ENCODE measurements at places on chromosomes 5 and 9.

GRCh38 chr9:132114102-132114707, 34.5 kb upstream of the MED27 start:
- DNase-seq, result peak; percentile 27

DNA sequence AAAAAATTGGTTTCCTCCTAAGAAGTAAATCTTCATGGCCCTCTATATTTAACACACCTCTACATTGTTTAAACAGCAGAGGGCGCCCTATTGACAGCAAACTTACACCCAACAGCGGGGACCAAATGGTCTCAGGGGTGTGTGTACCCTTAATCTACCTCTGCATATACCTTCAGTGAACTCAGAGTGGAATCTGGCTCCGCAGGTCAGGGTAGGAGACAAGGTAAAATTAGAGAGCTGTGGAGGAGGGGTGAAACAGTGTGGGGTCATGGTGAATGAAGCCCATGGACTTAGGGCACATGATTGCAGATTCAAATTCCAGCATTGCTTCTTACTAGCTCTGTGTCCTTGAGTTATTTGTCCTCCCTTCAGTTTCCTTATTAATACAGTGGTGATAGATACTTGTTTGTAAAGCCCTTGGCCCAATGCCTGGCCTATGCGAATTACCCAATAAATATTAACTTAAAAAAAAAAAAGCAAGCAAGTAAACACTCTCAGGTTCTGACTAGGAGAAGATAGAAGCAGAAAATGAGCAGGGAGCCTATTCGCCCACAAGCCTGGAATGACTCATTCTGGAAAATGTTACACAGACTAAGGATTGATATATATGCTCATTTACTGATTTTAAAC, 122.9 kb downstream of the CAVIN4 start:
- no peak for DNase-seq

- DNase-seq, result no peak
Measured at GRCh38 chr9:12684974-12685373, 8.2 kb upstream of the TYRP1 start.

DNA sequence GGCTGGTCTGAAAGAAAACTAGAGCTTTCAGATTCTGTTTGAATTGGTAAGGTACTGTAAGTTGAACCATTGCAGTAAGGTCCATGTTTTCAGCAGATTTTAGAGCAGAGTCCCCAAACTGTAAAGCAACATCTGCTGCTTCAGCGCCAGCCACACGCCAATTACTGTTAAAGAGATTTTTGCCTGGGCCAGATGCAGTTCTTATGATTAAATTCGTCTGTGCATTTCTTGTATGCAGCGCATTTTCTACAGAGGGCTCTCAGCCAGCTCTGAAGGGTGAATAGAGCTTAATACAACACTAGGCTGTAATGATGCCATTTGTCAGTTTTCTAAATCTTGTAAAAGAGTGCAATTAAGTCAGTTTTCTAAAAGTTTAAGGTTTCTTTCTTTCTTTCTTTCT, 246.3 kb downstream of the COX7C start:
- no peak for DNase-seq

GRCh38 chr9:121085661-121086060, 10.9 kb downstream of the CNTRL start:
- DNase-seq, result no peak

All from activated naive CD4-positive, alpha-beta T cell treated with Interleukin-2 at 50 U/mL for 16 hours (primary cell).